NCI-H524 (cell line): ENCODE measurements at places on chromosomes 3 and 15.

GRCh38 chr3:137134431-137134830 lies 176.6 kb downstream of the IL20RB start:
- DNase-seq, result peak; percentile 85

GRCh38 chr3:18258492-18258891 lies 166.6 kb downstream of the SATB1 start:
- no peak for DNase-seq

GRCh38 chr3:47342151-47342550 lies 38.7 kb upstream of the PTPN23 start:
- DNase-seq, result no peak

DNA sequence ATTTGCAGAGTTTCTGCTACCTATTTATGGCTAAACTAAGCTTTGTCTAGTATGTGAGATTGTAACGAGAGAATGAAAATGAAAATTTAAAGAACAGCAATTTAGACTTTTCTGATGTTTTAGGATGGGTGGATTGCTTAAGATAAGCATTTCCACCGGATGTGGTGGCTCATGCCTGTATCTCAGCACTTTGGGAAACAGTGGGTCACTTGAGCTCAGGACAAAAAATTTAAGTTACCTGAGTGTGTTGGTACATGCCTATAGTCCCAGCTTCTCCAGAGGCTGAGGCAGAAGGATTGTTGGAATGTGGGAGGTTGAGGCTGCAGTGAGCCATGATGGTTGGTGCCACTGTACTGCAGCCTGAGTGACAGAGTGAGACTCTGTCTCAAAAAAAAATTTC lies 3.3 kb downstream of the PPP4R2 start:
- DNase-seq, result no peak
